Cardiac muscle cell (in vitro differentiated cells and primary cell): ENCODE measurements at places on chromosomes 2 and 18.

DNA sequence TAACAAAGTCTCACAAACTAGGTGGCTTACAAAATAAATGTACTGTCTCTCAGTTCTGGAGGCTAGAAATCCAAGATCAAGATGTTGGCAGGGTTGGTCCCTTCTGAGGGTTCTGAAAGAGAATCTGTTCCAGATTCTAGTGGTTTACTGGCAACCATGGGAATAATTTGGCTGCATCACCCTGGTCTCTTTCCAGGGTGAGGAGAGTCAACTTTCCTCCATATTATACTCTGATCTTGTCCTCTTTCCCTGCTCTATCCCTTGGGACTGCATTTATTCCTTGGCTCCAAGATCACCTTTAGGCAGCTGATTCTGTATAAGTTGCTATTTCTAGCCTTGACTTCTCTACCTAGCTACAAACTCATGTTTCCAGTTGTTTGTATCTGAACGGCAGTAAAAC, 35.2 kb downstream of the SLC40A1 start:
- peak; percentile 26 for DNase-seq

DNA sequence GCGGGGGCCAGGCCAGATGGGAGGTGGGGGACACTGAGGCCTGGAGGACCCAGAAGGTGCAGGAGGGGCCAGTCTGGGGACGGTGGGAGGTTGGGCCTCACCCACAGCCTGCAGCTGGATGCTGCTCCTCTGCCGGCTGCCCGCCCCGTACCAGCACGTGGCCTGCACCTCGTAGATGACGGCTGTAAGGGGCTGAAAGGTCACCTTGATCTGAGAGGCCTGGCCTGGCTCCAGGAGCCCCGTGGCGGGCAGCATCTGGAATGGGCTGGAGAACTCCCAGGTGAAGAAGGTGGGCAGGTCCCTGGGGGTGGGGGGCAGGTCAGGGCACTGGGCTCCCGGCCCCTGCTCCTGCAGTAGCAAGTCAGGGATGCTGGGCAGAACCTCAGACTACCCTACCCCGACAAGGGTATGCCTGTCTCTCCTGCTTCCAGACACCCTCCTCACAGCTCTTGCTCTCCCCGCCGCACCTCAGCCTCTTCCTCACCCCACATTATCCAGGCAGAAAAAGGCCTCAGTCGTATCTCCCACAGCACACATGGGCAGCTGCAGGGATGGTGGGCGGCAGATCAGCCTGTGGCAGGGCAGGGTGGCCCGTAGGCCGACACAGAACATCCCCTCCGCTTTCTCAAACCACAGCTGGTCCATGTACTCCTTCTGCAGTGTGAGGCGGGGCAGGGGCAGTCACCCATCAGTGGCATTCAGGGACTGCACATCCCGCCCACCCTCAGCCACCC, 10.1 kb downstream of the CFAP65 start:
- peak; percentile 35 for DNase-seq

GRCh38 chr2:70946832-70947442, 11.2 kb downstream of the ATP6V1B1 start:
- DNase-seq, result peak; percentile 77

- DNase-seq, result peak; percentile 76
Observed at GRCh38 chr2:72915907-72916742, 1.2 kb upstream of the EMX1 start.

- no peak for DNase-seq
Observed at GRCh38 chr18:68298330-68298729, 416.6 kb downstream of the TMX3 start.

DNA sequence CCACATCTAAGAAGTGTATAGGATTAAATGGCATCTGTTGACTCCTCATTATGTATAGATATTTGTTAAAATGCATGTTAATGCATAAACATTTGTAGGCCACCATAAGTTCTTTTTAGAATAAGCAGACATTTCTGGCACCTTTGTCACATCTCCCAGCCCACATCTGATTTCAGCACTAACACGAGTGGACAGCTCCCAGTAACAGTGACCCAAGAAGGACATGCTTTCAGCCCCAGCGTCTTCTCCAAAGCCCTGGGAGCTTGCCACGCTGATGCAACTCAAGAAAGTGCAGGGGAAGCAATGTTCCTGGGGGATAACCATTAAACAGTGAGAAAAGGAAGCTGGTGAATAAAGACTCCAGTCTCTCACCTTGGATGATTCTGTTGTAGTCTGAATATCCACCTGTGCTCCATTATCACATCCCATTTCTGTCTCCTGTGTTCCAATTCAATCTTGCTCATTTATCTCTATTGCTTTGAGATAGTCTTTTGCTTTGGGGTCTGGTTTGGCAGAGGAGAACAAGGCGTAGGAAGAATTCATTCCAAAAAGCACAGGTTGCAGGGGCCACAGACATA, 182.6 kb upstream of the THSD7B start:
- DNase-seq, result peak; percentile 4

DNA sequence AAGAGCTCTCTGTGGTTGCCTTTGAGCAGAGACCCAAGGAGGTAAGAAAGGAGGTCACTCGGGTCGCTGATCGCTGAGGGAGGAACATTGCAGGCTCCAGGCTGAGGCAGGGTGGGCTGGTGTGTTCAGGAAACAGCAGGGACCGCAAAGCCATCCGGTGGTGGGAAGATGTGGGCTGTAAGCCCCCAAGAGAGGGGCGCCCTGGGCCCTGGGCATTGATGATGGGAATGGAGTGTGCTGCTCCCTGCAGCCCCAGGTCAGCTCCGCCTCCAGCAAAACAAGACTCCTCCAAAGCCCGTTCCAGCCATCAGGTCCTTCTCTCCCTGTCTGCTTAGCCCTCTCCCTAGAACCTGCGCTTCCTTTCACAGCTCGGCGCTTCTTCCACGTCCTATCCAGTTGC, 229.7 kb downstream of the KLHL29 start:
- DNase-seq, result no peak

DNA sequence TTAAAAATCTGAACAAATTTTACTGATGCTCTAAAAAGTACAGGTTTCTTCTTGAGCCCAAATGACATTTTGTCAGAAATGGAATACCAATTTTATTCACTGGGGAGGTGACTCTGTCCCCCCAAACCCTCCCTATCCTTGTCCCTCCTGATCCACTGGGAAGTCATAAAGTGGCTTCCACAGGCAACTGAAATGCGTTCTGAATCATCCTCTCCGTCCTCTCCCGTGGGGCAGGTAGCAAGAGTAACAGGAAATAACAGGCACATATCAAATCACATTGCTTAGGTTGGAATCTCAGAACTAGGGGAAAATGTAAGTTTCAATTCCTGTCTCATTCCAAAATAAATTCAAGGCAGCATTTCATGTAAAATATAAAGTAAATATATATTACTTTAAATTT, 44.5 kb downstream of the MYL12B start:
- DNase-seq, result no peak

- no peak for DNase-seq
Observed at GRCh38 chr18:45208164-45208563, 407.1 kb upstream of the SLC14A2 start.

- DNase-seq, result peak; percentile 74
Observed at GRCh38 chr2:189142893-189143759, 36.4 kb downstream of the COL5A2 start.
